NCI-H526 treated with DMSO at 0.1 percent for 48 hours (cell line): ENCODE measurements at places on chromosomes 11 and 22.

DNA sequence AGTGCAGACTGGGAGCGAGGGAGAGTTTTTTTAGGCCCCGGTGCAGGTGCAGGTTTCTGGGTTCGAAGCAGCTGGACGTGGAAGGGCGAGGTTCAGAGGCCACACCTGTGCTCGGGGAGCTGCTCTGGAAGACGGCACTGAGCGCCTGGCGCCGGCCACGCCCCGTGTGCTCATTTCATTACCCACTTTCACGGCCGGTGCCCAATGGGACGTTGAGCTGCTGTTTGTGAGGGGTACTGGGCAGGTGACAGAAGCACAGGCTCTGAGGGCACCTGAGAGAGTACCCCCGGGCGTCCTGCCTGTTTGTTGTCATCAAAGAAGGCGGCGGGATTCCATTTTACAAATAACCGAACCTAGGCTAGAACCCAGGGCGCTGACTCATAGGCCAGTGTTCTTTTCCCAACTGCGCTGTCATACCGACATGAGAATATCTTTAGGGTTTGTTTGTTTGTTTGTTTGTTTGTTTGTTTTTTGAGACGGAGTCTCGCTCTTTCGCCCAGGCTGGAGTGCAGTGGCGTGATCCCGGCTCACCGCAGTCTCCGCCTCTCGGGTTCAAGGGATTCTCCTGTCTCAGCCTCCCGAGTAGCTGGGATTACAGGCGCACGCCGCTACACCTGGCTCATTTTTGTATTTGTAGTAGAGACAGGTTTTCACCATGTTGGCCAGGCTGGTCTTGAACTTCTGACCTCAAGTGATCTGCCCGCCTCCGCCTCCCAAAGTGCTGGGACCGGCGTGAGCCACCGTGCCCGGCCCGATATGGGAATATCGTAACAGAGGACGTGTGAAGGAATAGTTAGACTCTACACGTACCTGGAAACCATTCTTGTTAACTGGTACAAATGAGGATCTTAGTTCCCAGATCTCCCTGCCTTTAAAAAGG, 16.6 kb upstream of the SPTBN2 start:
- peak; percentile 55 for DNase-seq

DNA sequence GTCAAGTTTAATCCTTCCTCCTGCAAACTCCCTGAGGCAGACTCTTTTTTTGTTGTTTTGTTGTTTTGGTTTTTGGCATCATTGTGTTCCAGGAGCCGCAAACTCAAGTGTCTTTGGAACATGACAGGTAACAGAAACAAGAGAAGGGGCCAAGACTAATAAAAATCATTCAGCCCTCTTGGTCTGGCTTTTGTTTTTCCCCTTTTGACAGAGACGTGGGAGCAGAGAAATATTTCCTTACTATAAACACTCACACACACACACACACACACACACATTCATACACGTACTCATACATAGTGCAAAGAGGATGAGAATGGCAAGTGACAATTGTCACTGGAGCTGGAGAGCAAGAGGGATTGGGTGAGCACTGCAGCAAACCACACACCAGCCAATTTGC, 10.4 kb upstream of the ASPHD2 start:
- no peak for DNase-seq

DNA sequence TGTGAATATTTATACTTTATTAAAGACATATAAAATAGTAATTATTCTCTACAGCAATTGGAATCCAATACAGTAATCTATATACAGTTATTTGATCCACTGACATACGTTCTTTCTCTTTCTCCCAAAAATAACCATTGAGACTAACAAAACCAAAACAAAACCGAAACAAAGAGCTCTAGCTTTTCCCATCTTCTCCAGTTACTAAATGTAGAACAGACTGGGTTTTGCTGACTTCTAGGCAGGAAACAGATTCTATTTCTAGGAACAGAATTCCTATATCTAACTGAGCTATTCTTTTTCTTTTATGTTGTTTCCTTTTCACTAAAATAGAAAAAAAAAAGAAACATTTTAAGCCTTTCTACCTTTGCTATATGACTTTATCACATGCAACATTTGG, 80.1 kb downstream of the PACS1 start:
- no peak for DNase-seq

- DNase-seq = no peak
Observed at GRCh38 chr11:134642206-134642605, 230.2 kb upstream of the B3GAT1 start.

GRCh38 chr11:47997063-47998053, 17.0 kb downstream of the PTPRJ start:
- DNase-seq = no peak
